ENCODE measurements at places on chromosomes 3 and 15.

DNA sequence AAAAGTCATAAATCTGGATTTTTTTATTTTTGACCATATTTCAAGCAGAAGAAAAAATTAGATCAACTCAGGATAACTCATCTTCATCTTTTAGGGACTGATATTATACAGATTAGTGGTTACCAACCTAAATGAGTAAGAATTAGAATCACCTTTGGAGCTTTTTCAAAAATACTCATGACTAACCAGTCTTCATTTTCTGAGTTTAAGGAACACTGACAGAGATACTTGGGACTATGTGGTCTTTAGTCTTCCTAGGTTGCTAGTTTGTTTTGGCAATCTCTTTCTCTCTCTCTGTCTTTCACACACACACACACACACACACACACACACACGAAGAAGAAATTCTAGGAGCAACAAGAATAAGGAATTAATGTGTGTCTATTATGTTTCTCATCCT is 50.1 kb downstream of the TMOD3 start:
- DNase-seq = no peak

- no peak for DNase-seq
Observed at GRCh38 chr3:116815831-116816588, 106.4 kb downstream of the TUSC7 start.

DNA sequence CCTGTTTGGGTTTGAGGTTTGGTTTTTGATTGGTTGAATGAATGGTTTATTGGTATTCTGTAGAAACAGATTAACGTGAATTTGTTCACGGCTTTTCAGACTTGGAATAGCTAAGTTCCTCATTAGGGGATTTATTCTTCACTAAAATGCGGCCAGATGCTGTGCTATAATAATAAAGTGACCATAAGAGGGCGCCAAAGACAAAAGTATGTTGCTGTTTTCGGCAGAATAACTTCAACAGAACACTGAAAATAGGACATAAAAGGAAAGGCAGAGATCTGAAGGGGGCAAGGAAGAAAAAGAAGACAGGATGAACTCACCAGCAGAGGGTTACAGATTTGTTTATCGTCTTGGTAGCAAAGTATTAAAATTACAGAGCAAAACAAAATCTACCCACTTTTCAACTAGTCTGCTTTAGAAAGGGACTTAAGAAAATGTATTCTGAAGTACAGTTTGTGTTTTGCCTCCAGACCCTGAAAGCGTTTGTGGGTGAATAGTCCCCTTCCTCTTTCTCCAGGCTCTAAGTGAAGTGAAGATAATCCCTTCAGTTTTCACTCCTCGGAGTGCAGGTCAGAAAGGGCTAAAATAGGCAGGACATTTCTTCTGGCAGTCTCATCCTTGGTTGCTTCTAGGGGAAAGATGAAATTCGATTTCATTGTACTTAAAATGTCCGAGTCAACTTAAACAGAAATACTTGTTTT is 147.6 kb downstream of the IL20RB start:
- DNase-seq = no peak

- DNase-seq = no peak
Observed at GRCh38 chr3:98240131-98240530, 23.9 kb upstream of the OR5H6 start.

DNA sequence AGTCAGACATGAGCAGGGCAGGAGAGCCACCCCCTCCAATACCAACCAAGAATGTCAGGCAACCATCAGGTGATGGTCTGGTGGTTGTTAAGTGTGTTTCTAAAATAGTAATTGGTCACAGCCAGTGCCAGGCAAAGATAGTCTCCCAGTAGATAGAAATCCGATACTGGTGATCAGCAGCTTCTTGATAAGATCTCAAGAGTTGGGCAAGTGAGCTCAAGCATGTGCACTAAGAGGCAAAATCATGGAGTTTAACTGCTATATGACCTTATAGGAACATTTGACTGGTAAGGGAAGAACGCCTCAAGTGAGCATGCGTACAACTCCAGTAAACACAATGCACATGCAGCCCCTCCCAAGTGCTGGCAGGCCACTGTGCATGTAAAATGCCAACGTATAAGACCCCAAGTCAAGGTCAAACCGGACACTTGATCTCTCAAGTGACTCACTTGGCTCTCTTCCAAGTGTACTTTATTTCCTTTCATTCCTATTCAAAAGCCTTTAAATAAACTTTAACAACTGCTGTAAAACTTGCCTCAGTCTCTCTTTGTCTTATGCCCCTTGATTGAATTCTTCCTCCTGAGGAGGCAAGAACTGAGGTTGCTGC is 36.0 kb upstream of the CBLB start:
- no peak for DNase-seq

DNA sequence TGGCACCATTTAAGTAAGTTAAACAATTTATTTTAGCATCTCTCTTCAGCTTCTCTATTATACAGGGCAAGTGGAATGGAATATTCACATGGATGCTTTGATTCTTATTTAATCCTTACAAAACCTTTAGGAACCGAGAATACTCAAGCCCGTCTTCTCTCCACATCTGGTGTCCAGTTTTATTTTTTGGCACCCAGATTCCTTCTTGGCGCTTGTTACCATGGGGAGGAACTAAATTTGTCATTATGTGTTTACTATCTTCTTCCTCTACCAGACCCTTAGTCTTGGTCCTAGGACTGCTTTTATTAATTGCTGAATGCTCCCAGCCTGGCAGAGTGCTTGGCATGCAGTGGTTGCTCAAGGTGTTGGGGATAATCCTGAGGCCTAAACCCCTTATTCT is 138.8 kb downstream of the CACNA2D3 start:
- DNase-seq = no peak

GRCh38 chr3:128318275-128318941 is 148.3 kb downstream of the DNAJB8 start:
- no peak for DNase-seq

- peak; percentile 30 for DNase-seq
Observed at GRCh38 chr3:5213574-5213966, 26.1 kb downstream of the EDEM1 start.

DNA sequence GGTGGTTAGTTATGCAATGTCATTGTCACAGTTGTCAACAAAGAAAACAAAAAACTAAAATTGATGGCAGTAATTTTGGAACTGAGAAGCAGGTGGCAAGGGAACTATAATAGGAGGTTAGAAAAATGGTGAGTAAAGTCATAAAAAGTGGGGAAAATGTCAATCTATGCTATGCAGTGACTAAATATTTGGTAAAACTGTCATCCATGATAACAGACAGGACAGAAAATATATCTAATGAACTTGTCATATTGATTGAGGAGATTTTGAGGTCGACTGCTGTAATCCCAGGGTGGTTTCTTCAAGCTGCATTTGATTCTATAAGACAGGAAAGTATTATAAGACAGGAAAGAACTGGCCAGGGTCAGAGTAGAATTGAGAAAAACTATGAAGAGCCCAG is 998.4 kb downstream of the IGSF11 start:
- no peak for DNase-seq

- DNase-seq = no peak
Observed at GRCh38 chr15:79193103-79193502, 89.4 kb upstream of the ANKRD34C start.

DNA sequence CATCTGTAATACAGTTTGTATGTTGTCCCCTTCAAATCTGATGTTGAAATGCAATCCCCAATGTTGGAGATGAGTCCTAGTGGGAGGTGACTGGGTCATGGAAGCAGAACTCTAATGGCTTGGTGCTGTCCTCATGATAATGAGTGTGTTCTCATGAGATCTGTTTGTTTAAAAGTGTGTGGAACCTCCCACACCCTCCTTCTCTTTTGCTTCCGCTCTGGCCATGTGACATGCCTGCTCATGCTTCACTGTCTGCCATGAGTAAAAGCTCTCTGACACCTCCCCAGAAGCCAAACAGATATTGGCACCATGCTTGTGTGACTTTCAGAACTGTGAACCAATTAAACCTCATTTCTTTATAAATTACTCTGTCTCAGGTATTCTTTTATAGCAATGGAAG is 794.0 kb upstream of the CFAP20DC start:
- DNase-seq = no peak

DNA sequence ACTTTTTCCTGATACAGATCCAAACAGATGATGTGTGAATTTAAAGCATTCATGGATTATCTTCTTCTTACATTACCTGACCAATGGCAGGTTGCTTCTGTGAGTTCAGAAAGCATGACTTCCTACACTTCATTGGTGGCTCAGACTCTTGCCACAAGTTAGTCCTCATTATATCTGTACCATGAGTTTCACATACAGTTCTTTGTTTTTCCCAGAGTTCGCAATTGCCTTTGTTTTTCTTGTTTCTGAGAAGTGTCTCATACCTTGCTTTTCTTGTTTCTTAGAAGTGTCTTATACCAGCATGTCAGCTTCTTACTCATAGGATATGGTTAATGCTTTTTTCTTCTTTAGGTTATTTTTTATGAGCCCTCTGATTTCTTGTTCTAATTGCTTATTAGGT is 133.8 kb upstream of the TLE3 start:
- DNase-seq = no peak

- no peak for DNase-seq
Observed at GRCh38 chr3:31262201-31262600, 270.5 kb upstream of the STT3B start.

DNA sequence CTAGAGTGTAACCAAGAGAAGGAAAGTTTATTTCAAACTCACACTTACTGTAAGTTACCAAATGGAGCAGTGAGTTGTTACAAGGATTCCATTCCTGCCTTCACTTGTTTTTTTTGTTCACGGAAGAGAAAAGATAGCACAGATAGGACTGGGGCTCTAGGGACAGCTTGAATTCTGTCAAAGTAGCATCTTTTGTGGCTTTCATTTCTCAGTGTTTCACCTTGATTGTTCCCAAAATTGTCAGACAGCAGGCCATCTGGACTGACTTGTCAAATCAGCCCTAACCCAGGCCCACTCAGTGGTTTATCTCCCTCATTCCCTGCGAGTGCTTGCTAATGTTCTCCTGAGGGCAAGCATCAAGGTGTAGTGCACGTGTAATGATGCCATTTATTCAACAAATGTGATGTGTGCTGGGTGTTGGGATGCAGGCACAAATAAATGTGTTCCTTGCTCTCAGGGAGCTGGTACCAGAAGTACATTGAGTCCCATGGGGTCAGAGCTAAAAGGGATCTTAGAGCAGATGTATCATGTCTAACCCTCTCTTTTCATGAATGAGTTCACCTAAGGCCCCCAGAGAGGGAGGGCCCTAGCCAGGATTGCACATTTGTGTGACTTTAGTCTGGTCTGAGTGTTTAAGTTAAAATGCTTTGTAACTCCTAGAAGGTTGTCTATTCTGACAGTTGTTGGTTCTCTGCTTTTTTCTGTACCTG is 49.1 kb downstream of the PDHB start:
- DNase-seq = no peak

GRCh38 chr3:161323926-161324621 is 47.2 kb downstream of the SPTSSB start:
- no peak for DNase-seq

DNA sequence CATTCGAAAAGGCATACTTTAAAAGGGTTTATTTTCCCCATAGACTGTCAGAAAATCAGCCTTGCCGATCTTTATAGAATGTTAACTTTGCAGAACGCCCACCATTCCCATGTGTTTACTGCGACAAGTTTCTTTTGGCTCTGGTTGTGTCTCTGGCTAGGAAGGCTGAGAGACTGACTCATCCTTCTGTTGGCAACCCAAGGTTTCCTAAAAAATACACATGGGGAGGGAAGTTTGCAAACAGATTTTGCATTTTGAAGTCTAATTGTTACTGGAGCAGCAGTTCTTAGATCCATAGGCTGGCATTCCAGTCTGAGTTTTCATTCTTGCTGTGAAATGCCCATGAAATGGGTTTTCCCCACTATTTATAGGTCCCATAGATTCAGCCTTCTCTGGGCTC is 37.9 kb upstream of the MINAR1 start:
- no peak for DNase-seq

GRCh38 chr3:97720417-97720816 is 44.1 kb upstream of the ARL6 start:
- no peak for DNase-seq

DNA sequence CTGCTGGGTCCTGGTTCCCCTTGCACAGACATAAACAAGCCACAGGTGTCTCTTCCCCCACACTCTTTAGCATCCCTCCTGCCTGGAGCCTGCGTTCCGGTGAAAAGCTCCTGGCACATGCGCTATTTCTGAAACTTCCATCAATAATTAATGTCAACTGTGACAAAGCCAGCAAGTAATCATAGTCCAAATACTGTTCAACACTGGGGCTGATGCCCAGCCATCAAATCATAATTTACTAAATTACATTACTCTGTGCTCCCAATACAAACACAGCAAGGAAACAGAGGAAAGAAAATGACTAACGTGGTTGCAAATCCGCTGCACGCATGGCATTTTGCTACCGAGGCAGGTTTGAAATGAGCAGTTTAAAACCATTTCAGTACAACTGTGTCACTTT is 294.7 kb downstream of the ERC2 start:
- DNase-seq = no peak

- DNase-seq = no peak
Observed at GRCh38 chr3:158384019-158384418, 187.0 kb upstream of the MLF1 start.

GRCh38 chr3:127419182-127419581 is 131.3 kb upstream of the PRR20G start:
- DNase-seq = no peak

DNA sequence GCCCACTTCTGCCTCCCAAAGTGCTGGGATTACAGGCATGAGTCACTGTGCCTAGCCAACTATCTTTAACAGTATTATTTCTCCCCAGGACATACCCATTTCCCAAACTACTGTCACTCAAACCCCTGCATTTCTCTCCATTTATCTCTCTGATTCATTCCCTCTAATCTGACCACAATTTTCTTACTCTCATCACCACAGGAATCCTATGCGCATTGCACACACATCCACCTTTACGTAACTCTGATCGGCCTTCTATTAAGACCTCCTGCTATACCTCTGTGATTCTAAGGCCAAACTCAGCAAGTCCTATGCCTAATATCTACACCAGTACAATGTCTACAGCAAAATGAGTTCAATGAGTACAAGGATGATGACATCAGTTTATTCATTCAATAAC is 235.0 kb downstream of the ULK4 start:
- DNase-seq = no peak

- no peak for DNase-seq
Observed at GRCh38 chr3:174285242-174285864, 573.8 kb upstream of the NAALADL2 start.

DNA sequence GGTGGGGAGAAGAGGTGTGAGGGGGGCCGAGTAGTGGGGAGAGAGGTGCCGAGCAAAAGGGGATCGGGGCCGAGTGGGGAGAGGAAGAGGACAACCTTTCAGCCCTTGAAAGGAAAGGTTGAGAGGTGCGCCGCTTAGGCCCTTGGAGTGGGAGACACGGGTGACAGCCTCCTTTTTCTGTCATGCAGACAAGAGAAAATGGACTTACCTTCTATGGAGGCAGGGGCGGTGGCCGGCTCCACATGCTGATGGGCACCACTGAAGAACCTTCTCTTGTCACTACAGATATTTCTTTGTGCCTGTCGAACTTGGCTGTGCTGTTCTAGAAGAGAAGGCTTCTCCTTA is 421 bp downstream of the KLHL18 start:
- DNase-seq = no peak

GRCh38 chr15:57305009-57305408 is 71.3 kb upstream of the CGNL1 start:
- no peak for DNase-seq

- DNase-seq = no peak
Observed at GRCh38 chr3:50255251-50255615, 13.7 kb upstream of the SEMA3B start.

GRCh38 chr15:92907229-92907628 is 7.1 kb downstream of the CHD2 start:
- no peak for DNase-seq
